ENCODE measurements at places on chromosomes 12 and 14.

DNA sequence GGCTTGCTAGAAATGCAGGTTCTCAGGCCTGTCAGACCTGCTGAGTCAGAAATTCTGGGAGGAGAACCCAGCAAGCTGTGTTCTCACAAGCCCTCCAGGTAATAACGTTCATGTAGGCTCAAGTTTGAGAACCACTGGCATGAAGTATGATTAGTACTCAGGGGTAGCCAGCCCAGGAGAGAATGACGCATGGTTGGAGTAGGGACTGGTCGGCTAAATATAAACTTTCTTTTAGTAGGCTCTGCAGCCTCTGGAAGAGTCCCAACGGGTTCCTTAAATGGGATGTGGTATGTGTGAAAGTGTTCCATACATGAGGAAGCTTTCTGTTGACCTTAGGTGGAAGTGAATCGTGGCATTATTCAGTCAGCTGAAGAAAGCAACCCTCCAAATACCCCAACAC is 209.3 kb downstream of the SLC41A2 start:
- DNase-seq = no peak

DNA sequence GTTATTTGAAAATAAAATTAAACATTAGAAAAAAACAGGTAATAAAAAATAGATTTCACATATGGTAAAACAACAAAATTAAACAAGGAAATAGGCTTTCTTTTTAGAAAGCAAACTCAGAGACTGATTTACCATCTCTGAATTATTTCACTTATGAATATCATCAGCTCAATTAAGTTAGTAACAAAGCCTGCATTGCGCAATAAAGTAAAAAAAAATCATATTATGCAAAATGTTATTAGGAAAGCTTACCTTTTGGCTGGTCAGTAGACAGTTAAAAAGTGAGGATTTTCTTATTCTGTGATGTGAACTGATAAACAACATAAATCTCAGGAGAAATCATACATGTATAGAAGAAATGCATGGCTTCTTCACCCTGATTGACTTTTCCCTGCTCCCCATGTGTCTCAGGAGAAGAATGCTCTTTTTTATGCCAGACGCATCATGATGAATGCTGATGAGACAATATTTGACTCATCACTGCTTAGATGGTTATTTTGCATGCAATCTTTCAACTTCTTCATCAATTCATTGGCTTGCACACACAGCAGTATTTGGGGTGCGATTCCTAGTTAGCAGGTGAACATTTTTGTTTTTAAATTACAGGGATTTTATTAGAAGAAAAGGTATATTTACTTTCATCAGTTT is 124.5 kb upstream of the USP15 start:
- no peak for DNase-seq

- DNase-seq = no peak
These were observed 12.9 kb upstream of the CORO1C start for GRCh38 chr12:108744021-108744897.

- no peak for DNase-seq
These were observed 90.4 kb downstream of the CRACR2A start for GRCh38 chr12:3662521-3662921.
